Effector memory CD4-positive, alpha-beta T cell (primary cell): ENCODE measurements at places on chromosomes 2 and 18.
A peak's percentile ranks its signal among the peaks of the same experiment; 100 is the strongest.

DNA sequence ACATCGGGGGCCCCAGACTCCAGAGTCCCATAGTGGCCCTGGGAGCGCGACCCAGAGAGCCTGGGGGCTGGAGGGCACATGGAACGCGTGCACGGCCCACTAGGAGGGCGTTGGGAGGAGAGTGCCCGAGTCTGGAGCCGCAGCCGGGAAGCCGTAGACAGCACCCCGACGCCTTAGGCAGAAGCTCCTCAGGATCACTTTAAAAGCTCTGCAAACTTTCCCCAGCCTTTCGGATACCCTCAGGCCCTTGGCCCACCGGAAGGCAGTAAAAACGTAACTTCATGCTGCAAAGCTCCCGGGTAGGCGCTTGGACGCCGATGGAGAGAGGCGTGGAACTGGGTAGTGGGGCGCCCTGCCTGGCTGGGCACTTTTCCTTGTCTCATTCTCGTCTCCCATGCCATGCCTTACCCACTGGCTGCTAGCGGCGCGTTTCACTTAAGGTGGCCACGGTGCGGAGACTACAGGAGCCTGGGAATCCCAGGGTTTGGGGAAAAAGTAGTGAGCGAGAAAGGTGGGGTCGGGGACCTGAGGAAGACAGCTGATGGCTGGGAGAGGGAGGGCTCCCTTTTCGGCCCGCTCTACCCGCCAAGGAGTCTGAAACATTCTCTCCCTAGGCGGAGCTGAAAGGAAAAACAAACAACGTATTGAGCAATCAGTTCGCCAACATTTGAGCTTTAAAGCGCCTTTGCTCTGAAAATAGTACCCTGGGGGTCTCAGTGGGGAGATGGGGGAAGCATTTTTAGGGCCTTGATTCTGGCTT, 141.8 kb downstream of the MEIS1 start:
- no peak for DNase-seq

DNA sequence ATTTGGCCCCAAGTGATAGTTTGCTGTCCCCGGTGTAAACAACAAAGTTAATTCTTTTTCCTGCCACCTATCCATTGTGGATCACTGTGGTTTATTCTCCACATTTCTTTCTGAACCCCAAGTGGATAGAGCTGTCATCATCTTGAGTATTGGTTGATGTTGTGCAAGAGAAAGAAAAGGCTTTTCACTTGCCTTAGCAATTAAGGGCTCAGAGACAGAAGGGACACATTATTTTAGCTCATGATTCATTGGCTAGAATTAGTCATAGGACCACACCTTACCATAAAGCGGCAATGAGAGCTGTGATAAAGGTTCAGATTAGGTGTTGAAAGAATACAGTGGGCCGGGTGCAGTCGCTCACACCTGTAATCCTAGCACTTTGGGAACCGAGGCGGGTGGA, 442.1 kb upstream of the DCC start:
- no peak for DNase-seq

- DNase-seq = no peak
These were observed 122.1 kb upstream of the RMDN2 start for GRCh38 chr2:37802899-37803379.

DNA sequence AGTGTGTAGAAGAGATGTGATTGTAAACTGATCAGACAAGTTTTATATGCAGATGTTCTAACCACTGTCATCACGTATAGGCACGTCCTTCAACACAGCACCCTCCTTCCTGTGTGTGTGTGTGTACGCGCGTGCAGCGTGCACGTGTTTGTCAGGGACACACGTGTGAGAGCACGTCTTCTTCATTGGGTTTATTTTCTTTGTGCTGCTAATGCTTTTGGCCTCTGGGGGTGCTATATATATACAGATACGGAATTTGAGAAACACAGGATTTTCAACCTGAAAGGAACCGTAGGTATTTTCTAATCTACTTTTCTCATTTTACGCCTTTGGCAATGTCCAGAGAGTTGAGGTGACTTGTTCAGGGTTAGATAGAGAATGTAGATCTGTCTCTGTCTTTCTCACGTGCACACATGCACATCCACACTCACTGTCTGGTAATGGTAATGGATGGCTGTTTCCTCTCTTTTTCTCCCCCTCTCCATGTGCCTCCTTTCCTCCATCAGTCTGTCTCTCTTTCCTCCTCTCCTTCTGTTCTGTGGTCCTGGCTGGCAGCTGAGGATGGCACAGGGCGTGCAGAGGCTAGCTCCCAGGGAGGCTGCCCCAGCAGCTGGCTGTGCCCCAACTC, 13.4 kb upstream of the CELF4 start:
- no peak for DNase-seq

GRCh38 chr2:39409697-39410389, 27.2 kb downstream of the MAP4K3 start:
- no peak for DNase-seq

DNA sequence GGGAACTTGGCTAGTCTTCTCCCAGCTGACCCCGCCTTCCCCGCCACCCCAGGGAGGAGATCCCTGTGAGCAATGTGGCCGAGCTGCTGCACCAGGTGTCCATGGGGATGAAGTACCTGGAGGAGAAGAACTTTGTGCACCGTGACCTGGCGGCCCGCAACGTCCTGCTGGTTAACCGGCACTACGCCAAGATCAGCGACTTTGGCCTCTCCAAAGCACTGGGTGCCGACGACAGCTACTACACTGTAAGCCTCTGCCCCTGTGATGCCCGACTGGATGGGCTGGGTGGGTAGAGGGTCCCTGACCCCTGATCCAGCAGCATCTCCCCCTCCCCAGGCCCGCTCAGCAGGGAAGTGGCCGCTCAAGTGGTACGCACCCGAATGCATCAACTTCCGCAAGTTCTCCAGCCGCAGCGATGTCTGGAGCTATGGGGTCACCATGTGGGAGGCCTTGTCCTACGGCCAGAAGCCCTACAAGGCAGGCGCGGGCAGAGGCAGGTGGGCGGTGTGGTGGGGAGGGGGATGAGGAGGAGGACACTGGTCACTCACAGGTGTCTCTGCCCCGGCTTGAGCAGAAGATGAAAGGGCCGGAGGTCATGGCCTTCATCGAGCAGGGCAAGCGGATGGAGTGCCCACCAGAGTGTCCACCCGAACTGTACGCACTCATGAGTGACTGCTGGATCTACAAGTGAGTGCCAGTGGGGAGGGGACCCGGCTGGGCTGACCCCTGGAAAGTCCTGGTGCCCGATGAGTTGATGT, 24.2 kb downstream of the ZAP70 start:
- no peak for DNase-seq

DNA sequence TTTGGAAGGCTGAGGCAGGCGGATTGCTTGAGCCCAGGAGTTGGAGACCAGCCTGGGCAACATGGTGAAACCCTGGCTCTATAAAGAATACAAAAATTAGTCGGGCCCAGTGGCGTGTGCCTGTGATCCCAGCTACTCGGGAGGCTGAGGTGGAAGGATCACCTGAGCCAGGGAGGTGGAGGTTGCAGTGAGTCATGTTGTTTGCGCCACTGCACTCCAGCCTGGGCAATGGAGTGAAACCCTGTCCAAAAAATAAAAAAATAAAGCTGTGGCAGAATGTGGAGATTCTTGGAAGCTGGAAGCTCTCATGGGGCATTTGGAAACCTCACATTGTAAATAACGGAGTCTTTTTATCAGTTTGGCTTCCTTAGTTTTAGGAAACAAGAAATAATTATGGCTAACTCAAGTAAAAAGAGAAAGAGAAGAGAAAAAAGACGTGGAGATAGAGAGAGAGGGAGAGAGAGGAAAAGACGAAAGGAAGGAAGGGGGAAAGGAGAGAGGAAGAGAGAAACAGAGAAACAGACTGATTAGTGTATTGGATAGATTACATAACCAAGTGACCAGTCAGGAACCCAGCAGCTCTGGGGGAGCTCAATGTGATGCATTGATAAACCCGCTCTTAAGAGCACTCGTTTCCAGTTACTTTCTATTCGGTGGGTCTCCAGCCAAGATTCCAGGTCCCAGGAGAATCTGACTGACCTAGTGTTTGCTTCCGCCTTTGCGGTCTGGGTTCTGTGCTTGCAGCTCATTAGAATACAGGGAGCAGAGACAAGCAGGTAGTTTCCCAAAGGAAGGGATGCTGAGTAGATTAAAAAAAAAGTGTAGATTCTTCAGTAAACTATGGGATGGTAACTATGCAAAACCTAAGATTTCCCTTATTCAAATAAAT, 1.1 kb upstream of the SPAST start:
- no peak for DNase-seq

GRCh38 chr2:56130463-56131070, 53.2 kb upstream of the CCDC85A start:
- no peak for DNase-seq

DNA sequence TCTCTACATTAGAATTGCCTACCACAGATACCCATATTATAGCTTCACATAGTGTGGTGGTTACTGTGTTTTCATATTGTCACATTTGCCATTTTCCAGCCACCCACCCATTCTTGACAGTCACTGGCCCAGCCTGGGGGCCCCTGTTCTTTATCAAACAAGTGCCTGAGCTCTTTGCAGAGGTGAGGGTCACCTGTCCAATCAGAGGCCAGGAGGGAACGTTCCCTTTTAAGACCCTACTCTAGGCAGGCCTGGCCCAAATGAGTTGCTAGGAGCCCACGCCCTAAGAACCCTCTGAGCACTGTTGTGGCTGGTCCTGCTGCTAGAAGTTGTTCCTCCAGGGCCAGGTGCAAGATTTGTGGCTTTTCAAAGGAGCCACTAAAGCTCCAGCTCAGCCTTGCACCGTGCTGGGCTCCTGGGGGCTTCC, 5.2 kb downstream of the IL37 start:
- DNase-seq = no peak

DNA sequence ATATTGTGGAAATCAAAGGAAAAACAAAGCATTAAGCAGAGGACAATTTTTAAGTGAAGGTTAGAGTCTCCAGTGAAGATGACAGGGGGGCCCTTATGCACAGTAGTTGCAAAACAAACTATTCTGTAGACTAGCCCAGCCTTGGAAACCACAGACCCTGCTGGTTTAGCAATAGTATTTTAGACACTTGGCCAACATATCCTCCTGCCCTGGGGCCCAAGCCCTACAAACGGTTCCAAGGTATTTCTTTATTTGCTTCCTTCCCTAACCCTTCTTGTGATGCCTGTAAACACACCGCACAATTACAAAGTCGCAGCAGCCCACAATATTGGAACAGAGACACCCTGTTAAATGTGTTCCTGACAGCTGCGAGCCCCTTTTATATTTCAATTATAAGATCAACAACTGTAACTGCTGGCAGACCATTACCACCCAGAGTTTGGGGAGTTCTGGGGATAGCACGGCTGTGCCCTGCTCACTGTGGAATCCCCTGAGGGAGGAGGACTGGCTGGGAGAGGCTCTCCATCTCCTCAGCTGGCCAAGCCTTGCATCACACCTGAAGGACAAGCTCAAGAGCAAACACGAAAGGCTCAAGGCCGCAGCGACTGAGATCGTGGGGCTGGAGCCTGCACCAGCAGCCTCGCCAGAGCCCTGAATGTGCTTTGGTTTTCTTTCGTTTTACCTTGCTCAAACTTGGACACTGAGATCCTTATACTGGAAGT, 282.2 kb upstream of the ATP5MC3 start:
- DNase-seq = no peak

DNA sequence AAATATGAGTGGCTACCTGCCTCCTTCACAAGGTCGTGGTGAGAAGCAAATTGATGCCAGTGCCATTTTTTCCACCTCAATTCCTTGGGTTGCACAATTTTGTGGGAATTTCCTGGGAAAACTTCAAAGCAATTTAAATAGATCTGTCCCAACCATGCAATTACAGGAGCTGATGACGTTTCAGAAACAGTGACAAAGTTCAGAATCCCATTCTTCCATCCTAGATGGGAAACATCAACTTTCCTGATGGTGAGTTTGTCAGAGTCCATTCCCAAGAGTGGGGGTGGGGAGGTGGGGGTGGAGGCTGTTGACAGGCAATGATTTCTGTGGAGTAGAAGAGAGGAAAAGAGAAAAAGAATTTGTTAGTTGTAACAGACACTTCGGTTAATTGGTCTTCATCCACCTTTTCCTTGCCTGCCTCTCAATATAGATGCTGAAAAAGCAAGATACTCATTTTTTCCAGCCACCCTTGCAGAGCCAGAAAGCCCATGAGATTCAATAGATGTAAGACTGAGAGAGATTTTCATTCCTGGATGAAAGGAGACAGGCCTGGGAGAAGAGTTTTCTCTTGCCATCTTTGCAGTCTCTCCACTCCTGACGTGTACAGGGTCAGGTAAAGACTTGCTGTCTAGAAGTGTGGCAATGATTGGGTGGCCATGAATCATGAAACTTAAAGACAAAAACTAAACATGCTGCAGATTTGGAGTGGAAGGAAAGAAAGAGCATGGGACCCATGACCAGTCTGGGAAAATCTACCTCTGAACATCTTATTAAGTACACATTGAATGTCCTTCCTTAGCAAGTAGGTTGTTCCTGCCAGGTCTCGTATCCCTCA, 47.3 kb downstream of the SOCS6 start:
- no peak for DNase-seq

- DNase-seq = no peak
These were observed 75.3 kb downstream of the GALNT3 start for GRCh38 chr2:165718610-165719210.

DNA sequence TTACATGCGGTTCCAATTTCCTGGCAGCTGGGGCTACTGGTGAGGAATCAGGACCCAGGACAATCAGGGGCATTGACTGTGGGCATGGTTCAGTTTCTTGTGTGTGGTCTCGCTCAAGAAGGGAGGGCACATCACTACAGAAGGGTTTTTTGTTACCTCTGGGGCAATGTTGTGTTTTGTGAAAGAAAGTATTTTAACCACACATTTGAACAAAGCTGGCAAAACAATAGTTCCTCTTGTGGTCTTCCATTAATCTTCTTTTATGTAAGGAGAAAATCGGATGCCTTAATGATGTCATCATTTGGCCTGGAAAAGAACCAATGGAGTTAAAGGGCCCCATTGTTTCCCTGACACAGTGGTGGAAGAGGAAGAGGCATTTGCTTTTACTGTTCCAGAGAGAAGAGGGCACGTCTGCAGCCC, 197.4 kb downstream of the SH3BP4 start:
- DNase-seq = no peak

DNA sequence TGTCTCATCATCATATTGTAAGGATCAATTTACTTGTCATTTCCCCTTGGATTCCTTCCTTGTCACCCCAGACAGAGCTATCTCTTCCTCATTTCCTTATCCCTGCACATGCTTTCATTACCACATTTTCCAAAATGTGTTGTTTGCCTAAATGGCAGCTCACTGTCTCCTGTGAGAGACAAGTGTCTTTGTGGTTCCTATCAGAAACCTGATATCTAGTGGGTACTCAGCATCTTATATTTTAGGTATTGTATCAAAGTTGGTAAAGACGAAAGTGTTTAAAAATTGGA, 896.0 kb upstream of the PIK3C3 start:
- DNase-seq = no peak

- DNase-seq = peak; percentile 16
These were observed 78.3 kb downstream of the HDAC4 start for GRCh38 chr2:239322416-239323086.

GRCh38 chr18:10378688-10379420, 75.6 kb upstream of the APCDD1 start:
- no peak for DNase-seq
